Stimulated activated CD8-positive, alpha-beta memory T cell treated with anti-CD3 and anti-CD28 coated beads, Interleukin-2, amount 100 ng/mL, for 1 hour (primary cell): ENCODE measurements at places on chromosomes 4 and X.

GRCh38 chrX:21926527-21927278, 13.8 kb upstream of the SMS start:
- no peak for DNase-seq

DNA sequence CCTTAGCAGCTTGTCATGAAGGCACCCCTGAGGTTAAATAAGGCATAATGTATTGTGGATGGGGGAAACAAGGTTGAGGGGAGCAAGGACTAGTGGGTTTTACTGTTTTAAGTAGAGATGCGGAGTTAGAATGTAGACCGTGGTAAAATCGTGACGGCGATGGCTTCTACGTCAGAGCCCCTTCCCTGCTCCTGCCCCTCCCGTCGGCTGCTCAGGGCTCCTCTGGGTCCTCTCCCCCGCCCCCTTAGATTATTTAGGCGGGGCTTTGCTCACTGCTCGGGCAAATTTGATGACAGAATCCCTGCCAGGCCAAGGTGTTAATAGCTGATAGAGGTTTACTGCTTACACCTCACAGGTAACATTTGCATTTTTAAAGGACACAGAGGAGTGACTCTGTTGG, 2.3 kb downstream of the FRMPD3 start:
- DNase-seq, result no peak

- DNase-seq, result no peak
Measured at GRCh38 chr4:2788532-2789103, 4.3 kb upstream of the SH3BP2 start.

GRCh38 chr4:84968925-84969324, 2.4 kb upstream of the WDFY3 start:
- no peak for DNase-seq

DNA sequence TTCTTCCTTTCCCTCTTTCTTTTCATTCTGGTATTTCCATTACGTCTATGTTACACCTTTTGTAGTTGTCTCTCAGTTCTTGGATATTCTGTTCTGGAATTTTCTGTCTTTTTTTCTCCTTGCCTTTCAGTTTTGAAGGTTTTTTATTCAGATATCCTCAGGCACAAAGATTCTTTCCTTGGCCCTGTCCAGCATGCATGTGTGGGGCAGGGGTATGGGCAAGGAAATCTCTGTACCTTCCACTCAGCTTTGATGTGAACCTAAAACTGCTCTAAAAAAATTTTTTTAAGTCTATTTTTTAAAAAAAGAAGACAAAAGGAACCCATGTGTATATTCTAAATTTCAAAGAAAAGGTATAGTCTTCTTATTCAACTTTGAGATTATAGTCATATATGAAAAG, 180.5 kb downstream of the SOWAHB start:
- no peak for DNase-seq

DNA sequence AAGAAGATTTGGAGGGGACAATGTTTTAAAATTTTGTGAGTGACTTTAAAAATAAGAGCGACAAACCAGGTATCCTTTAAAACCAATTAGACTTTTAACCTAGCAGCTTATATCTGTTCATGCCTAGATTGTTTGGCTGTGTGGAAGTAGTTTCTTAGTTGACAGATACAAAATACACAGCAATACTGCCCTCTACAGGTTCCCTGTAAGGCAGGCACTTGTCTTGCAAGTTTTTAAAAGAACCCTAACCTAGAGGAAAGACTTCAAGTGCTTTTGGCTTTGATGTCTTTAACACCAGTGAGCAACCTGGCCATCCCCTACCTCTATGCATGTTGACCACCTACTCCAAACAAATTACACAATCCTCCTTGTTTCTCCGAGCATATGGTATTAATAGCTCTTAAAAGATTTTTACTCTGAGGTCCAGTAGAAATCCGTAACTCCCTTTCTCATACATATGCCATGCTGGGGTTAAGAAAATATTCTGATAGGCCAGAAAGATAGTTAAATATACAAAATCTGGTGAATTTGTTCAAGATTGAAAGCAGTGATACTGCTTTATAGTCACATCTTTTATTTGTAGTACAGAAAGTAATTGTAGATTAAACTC, 273.0 kb downstream of the ARHGAP24 start:
- DNase-seq, result no peak

DNA sequence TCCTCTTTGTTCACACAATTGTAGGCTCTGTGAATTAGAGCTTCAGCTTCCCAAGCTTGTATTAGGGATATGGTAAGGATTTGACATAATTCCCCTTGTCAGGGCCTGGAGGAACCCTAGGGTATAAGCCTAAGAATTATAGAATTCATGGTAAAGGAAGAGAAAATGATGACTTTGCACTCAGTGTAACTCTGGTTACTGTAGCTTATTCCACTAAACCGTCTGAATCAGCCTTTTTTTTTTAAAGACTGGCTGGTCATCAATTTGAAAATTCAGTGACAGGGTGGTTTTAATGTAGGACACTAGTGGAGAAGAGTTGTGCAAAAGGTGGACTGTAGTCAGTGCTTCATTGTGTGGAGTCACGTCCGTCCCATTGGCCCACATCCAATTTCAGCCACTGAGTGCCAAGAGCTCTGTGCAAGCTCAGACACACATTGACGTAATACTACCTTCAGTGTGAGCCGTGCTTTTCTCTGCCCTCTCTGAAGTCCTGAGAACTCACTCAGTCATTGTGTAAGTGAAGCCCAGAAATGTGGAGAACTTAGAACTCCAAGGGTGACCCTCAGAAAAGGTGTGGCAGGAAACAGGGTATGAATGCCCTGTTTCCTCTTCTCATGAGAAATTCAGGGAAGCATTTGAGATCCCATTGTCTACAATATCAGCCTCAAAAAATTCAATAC, 449.8 kb downstream of the C4orf33 start:
- DNase-seq, result no peak

DNA sequence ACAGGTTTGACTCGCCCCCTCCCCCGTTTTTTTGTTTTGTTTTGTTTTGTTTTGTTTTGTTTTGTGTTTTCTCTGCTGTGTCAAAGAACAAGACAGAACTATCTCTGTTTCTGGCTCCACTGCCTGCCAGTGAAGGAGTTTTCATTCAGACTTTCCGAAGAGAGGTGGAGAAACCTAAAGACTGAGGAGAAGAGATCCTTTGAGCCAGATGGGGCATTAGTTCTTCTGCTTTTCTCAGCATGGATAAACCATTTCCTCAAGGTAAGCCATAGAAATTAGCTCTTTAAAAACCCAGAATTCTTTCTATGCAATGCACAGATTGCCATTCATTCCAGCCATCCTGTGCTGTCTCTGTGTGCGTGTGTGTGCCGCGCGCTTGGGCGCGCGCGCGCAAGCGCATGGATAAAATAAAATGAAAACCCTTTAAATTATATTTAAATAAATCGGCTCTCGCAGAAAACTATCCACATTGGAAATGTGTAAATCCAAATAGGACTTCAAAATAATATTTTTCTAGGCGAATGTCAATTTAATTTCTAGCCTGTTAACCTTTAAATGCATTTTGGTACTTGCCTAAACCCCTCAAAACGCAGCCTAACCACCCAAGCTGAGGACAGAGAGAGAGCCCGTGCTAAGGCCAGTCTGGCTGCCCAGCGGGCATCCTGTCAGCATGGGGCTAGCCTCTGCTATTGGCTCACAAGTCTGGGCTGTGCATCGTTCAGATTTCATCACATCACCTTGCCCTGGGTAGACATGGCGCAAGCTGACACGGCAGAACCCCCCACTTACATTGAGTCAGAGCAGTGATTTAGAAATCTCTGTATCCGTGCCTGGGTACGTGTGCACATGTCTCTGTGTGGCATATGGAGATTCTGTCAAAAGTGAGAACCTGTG, 113.0 kb upstream of the VAMP7 start:
- no peak for DNase-seq

GRCh38 chr4:47705326-47705981, 132.4 kb downstream of the CORIN start:
- DNase-seq, result no peak

GRCh38 chr4:115325836-115326235, 212.4 kb upstream of the NDST4 start:
- no peak for DNase-seq

DNA sequence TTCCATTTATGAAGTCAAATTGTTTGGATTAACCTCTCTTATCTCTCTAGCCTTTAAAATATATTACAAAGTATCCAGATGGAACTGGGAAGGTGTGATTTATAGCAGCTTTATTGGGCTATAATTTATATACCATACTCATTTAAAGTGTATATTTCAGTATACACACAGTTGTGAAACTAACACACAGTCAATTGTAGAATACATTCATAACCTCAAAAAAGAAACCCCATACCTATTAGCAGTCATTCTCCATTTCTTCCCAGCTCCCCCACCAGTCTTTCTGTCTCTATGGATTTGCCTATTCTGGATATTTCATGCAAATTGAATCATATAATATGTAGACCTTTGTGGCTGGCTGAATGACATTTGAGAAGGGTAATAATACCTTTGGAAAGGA, 7.6 kb upstream of the NAP1L5 start:
- no peak for DNase-seq

GRCh38 chr4:62717154-62717553, 1517.0 kb downstream of the ADGRL3 start:
- no peak for DNase-seq

GRCh38 chr4:125368146-125368545, 53.4 kb downstream of the FAT4 start:
- no peak for DNase-seq

DNA sequence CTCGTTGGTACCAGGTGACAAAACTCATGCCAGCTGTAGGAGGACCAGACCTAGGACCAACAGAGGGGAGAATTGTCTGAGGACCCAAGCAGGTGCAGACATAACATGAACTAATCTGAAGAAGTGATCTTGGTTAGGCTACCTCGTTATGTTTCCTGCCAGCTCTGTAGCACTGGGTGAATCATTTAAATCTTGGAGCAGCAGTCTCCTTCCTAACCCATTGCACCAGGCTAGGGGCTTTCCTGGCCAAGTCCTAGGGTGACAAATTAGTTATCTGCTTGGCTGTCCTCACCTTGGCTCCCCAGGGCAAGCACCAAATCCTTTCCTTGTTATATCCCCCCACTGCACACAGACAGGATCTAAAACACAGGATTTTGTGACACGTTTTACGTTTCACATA, 87.8 kb downstream of the WWC2 start:
- DNase-seq, result no peak

GRCh38 chr4:108094923-108095482, 73.7 kb downstream of the LEF1 start:
- DNase-seq, result no peak

GRCh38 chrX:110561034-110561433, 202.4 kb downstream of the RTL9 start:
- DNase-seq, result no peak

DNA sequence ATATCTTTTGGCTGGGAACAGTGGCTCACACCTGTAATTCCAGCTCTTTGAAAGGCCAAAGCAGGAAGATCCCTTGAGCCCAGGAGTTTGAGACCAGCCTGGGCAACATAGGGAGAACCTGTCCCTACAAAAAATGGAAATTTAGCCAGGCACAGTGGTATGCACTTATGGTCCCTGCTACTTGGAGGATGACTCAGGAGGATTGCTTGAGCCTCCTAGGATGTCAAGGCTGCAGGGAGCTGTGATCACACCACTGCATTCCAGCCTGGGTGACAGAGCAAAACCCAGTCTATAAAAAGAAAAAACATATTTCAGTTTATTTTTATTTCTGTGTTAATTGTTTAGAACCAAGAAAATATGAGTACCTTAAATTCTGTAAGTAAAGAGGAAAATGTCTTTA, 123.7 kb downstream of the CBR4 start:
- DNase-seq, result no peak

DNA sequence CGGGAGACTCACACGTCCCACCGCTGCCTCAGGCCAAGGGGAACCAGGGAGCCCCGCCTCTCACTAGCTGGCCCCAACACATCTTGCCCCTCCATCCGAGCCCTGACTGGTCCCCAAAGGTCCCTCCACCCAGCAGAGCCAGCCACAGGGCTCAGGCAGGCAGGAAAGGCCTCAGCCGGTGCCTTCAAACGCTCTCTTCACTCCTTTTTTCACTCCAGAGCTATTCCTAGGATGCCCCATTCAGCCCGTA, 1.5 kb upstream of the ARHGAP4 start:
- no peak for DNase-seq

- no peak for DNase-seq
Measured at GRCh38 chr4:5883916-5884315, 9.0 kb downstream of the CRMP1 start.

- no peak for DNase-seq
Measured at GRCh38 chrX:24902806-24903205, 113.0 kb downstream of the ARX start.
